Right renal cortex interstitium (tissue), 3 donors: ENCODE measurements at places on chromosomes 7 and 10. TPM values are rescaled to one million over a fixed set of nuclear protein-coding genes. Genes with fewer than 3 reads are reported as not detected.

DNA sequence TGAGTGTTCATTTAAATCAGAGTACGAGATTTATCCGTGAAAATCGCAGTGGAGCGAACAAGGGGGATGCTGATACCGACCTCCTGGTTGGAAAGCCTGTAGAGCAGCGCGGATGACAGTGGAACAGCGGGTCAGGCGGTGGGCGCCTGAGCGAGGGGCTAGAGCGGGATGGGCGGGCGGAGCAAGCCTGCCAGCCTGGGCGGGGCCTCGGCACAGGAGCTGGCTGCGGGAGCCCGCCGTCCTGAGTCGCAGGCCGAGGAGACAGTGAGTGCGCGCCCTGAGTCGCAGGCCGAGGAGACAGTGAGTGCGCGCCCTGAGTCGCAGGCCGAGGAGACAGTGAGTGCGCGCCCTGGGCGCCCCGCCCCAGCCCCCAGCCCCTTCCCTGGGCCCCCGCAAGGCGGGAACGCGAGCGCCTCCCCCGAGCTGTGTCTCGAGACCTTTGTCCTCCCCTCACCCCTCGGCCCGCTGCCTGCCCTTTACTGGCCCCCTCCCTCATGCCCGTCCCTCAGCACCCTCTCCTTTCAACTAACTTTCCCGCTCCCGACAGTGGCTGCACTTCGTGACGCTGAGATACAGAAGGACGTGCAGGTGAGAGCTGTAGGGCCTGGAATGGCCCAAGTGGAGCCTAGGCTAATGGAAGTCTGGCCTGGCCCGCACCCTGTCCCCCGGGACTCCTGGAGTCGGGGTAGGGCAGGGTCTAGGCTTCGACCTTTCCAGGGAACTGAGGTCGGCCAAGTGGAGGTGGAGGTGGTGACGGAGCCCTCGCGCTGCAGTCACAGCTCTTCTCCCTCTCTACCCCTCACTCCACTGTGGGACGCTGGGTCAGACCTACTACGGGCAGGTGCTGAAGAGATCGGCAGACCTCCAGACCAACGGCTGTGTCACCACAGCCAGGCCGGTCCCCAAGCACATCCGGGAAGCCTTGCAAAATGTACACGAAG lies at the start of gene AS3MT:
Gene AS3MT, plus strand, starts transcription at position 213 of the 941 bp plus-strand sequence. Its CDS starts 123 bp downstream, at position 336.
- peak; percentile 18 for DNase-seq

- DNase-seq: no peak
These were observed 162.1 kb upstream of the SHH start for GRCh38 chr7:155974186-155974897.

GRCh38 chr7:137961200-137962177 lies 40.4 kb downstream of the CREB3L2 start:
- no peak for DNase-seq

Gene POLR3A
- polyA plus RNA-seq: 16.0 TPM

Gene AKAP9
- 83.3 TPM for polyA plus RNA-seq

DNA sequence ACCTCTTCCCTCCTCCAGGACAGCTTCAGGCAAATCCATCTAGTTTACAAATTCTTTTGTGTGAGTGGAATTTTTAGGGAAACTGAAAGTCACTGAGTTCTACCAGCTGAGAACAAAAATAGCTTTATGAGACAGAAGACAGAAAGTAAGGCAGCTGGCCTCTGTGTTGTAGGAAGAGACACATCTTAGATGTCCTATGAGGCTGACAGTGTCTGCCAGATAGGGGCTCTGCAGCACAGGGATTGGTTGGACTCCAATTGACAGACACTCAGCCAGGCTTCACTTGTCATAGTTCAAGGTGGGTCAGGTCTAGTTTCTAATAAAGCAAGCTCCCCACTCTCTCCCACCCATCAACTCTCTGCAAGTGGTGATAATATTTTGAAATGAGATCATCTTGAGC lies 574.9 kb downstream of the CCSER2 start:
- no peak for DNase-seq

DNA sequence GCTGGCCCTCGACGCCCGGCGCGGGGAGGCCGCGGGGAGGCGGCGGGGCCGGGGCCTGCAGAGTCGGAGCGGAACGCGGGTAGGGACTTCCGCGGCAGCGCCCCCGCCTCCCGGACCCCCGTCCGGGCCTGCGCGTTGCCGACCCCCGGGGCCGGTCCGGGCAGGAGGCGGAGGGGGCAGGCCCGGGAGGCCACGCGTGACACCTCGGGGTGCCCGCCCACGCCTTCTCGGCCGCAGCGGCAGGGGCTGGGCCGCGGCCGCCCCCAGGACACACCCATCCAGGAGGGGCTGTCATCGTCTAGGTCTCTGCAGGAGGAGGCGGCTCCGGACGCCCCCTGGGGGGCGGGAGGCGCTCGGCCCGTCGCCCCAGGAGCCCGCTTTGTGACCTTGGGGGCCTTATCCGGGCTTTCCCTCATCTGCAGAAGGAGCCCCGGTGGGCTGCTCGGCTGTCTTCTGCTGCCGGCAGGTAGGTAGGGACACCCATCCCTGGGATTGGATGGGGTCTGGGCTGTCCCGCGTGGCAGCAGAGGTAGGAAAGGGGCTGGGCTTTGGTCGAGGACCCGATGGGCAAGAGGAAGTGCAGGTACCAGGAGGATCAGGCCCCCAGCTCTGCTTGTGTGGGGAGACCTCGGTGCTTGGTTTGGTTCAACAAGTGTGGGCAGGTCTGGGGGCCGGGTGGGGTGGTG lies 569 bp downstream of the ZNF316 start:
- DNase-seq: no peak

DNA sequence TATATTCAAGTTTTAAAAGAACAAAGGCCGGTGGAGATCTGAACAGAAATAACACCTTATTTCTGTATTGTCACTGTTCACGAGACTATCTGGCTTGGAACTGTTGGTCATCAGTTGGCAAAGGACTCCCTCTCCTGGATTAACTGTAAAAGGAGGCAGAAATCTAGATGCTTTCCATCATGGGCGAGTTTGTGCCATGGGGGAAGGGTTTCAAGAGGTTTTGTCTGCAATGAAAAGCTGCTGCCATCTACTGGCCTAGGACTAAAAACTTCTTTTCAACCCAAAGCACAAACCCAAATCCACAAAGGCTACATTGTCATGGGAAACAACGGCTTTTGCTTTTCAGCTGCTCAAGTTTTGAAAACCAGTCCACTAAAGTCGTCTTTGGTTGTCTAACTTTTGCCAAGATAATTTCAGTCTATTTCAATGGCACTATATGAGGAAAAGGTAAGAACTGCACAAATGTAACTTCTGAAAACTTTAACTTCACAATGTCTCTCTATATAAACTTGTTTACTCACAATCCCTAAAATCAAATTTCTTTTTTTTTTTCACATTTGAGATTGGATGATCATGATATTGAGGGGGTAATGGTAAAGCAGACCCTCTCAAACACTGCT lies 196.8 kb downstream of the SKAP2 start:
- DNase-seq: peak; percentile 91

Gene FLNC
- polyA plus RNA-seq: 14.9 TPM

- DNase-seq: no peak
These were observed 295.6 kb downstream of the AUTS2 start for GRCh38 chr7:69893906-69894305.

DNA sequence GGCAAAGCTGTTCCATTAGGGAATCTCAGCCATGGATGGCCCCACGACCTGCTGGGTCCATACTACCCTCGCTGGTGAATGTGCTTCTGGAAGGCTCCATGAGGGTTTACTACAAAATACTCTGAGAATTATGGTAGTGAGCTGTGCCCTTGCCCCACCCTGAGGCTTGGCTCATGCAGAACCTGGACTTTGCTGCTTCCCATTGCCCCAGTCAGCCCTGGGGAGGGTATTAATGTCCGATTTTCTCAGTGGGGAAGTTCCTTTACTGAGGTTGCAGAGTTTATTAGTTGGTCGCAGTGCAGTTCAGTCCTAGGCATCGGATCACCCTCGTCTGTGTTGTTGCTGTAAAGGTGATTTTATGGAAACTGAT lies 310.1 kb downstream of the WDR37 start:
- no peak for DNase-seq

Gene FAM24B
- polyA plus RNA-seq: 3.8 TPM

Gene STAM
- 34.7 TPM for polyA plus RNA-seq

Gene GPC2
- 7.3 TPM for polyA plus RNA-seq

DNA sequence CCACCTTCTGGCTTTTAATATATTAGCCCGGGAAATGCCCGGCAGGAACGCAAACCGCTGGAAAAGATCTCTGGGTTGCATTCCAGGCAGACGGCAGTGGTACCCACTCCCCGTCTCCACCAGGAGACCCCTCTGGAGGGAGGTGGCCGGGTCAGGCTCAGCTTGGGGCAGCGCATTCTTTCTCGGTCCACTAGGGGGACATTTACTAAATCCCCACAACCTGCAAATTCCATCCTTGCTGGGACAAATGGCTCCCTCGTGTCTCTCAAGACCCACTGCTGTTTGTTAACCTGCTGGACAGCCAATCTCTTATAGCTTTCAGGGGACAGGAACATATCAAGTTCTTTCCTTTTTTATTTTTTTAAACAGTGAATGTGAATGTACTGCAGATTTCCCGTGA lies 45.8 kb upstream of the CARD11 start:
- DNase-seq: no peak

DNA sequence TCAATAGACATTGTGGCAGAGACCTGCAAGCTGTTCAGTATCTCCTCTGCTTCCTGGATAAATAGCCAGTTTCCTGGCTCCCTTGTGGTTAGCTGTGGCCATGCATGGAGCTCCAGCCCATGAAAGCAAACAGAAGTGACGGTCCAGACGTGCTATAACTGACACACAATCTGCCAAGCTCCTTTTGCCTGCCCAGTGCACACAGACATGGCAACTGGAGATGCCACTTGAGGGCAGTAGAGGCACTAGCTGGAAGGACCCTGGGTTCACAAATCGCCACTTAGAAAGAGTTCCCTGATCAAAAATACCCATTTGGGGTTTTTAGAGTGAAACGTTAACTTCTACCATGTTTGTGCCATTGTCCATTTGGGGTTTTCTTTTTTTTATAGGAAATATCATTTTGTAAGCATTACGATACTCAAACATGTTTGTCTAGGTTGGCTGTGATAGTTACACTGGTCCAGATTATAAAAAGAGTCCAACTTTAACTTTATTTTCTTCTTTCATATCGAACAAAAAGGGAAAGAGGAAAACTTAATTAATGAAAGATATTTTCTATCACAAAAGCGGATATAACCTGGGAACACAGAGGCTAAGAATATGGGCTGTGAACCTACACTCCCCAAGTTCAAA lies 31.3 kb downstream of the KIN start:
- no peak for DNase-seq

GRCh38 chr7:43769281-43769680 lies 10.8 kb downstream of the BLVRA start:
- DNase-seq: no peak
